ENCODE measurements at places on chromosomes 2 and 18. TPM values are rescaled to one million over a fixed set of nuclear protein-coding genes. Genes with fewer than 3 reads are reported as not detected.

Gene TTC21B
- 23.1 TPM for total RNA-seq

Gene CDH2
- total RNA-seq: 111 TPM

Gene PROKR1
- total RNA-seq: not detected

Gene COL4A4
- total RNA-seq: 0.28 TPM

Gene DPY30
- total RNA-seq: 120 TPM

Gene SLC9A2
- total RNA-seq: not detected

Gene RAPGEF4
- total RNA-seq: 3.2 TPM

Gene TANC1
- total RNA-seq: 12.9 TPM

Gene FOXD4L1
- not detected for total RNA-seq

Gene NOSTRIN
- total RNA-seq: 0.18 TPM

Gene IL1R1
- total RNA-seq: 8.1 TPM
